ENCODE measurements at places on chromosomes 3 and 15. TPM values are rescaled to one million over a fixed set of nuclear protein-coding genes. Genes with fewer than 3 reads are reported as not detected.
A peak's percentile ranks its signal among the peaks of the same experiment; 100 is the strongest.

GRCh38 chr3:114206342-114206741 is 27.5 kb upstream of the DRD3 start:
- DNase-seq, result no peak

DNA sequence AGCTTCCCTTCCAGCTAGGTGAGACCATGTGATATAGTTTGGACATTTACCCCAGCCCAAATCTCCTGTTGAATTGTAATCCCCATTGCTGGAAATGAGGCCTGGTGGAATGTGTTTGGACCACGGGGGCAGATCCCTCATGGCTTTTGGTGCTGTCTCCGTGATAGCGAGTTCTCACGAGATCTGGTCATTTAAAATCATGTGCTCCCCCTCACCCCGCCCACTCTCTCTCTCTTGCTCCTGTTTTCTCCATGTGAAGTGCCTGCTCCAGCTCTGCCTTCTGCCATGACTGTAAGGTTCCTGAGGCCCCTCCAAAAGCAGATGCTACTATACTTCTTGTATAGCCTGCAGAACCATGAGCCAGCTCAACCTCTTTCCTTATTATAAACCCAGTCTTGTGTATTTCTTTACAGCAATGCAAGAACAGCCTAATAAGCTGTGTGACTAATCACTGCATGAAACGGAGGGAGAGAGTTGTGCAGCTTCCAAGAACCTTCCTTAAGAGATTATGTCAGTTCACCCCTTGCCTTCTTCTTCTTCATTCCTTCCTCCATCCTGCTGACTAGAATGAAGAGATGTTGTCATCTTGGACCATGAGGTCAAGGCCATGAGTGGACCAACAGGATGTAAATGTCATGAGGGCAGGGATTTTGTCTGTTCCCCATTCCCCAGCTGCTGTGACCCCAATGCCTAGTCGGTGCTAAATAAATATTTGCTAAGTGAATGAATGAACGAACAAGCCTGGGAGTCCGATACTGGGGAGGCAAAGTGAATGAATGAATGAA is 91.0 kb downstream of the CPN2 start:
- no peak for DNase-seq

DNA sequence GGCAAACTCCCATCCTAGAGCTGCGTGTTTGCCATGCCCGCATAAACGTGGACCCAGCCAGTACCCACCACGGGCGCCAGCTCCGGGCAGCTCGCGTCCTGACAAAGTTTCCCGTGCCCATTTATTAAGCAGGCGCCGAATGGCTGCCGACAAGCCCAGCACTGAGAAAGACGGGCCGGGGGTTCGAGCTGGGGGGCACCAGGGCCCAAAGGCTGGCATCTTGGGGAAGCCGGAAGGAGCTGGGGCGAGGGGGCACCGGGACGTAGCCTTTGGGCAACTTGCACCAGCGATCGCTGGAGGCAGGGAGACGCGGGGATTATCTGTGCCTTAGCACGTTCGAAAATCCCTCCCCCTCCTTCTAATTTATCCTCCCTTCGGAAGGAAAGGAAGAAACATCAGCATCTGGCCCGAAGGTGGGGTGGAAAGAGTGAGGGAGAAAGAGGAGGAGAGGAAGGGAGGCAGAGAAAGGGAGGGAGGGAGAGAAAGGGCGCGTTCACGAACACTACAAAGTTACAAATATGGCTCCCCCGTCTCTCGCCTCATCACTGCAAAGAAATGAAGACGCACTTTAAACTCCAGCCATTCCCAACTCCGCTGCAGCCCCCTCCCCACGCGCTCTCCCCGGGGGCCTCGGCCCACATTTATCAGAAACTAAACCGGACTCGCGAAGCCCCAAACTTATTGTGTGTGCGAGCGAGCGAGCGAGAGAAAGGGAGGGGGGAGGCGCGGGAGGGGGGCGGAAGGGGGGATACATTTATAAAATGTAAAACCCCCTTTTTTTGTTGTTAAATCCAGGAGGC is 1.0 kb downstream of the ANP32A start:
- DNase-seq, result peak; percentile 69

- DNase-seq, result peak; percentile 19
Measured at GRCh38 chr15:43204016-43204901, 16.6 kb downstream of the EPB42 start.

GRCh38 chr3:69255928-69256327 is 130.0 kb downstream of the FRMD4B start:
- no peak for DNase-seq

DNA sequence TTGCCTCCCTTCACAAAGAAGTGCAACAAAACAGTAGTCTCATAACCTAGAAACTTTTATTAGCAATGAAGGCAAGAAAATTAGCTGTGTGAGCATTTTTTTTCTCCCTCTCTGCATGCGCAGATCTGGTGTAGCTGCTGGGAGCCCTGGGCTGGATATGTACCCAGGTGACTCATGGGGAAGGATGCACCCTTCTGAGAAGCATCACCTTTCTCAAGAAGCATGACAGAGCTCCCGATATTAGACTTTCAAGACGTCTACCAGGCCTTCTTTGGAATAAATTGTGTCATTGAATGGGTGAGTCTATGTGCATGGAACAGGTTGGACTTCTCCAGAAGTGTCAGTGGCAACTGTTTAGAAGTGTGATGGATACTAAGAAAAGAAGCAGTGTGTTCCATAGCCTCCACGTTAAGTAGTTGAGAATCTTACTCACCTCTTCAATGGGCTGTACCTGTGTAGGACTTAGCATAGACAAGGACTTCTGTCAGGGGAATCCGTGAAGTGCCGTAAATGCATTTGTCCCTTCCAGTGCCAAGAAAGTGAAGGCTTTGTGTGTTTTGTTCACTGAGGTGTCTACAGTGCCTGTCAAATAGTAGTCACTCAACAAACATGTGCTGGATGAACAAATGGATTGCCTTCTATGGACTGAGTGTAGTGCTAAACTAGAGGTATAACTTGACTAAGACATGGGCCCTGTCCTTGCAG is 47.7 kb upstream of the RASGRP1 start:
- DNase-seq, result no peak

DNA sequence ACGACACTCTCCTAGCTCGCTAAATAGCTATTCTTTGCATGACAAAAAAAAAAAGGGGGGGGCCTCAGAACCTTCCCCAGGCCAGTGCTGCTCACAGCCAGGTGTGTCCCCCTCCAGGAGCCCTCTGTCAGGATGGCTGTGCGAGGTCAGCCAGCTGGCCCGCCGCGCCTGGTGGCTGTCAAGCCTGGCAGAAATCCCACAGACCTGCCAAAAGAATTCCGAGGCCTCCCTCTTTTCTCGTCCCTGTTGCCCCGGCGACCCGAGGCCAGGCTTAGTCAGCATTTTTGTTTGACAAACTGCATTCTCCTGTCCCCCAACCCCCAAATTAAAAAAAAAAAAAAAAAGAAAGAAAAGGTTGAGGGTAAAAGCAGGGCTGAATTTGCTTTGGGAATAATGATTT is 61.9 kb downstream of the TM4SF4 start:
- DNase-seq, result peak; percentile 59

DNA sequence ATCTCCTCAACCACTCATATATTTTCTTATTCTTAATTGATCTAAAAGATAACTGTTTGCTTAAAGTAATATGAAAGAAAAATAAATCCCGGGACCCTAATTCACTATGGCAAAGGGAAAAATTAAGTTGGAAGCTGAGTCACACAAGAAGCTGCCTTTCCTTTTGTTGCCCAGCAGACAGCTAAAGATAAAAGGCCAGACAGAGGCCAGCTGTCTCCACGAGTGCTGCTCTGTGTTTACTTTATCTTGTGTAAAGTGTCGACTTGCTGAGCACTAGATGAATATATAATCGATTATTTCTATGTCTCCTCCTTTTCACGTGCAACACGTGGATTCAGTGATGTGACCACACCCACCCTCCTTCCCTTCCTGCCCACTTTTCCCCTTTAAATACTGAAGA is 52.8 kb upstream of the NSMCE3 start:
- no peak for DNase-seq

GRCh38 chr3:72475258-72476138 is 372.7 kb downstream of the SHQ1 start:
- DNase-seq, result no peak

GRCh38 chr15:92385096-92385495 is 8.6 kb upstream of the ST8SIA2 start:
- DNase-seq, result no peak

DNA sequence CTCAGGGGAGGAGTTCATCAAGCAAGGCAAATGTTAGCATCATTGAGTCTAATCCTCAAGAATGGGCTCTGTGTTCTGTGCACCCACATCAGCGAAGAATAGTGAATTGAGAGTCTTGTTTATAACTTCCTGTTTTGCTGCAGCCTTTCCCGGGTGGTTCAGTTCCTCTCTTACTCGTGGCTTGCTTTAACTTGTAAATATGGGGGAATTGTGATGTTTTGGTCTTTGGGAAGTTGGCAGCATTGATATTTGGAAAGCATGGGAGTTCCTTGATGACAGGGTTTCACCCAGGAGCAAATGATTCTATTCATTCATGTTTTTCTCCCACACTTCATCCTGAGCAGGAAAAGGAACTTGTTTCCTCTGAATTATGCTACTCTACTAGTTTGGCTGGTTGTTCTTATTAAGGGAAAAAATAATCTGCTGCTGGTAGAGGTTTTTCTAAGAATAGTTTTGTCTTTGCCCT is 40.4 kb downstream of the GPD1L start:
- DNase-seq, result no peak

- DNase-seq, result no peak
Measured at GRCh38 chr15:52066842-52067544, 45.6 kb downstream of the BCL2L10 start.

DNA sequence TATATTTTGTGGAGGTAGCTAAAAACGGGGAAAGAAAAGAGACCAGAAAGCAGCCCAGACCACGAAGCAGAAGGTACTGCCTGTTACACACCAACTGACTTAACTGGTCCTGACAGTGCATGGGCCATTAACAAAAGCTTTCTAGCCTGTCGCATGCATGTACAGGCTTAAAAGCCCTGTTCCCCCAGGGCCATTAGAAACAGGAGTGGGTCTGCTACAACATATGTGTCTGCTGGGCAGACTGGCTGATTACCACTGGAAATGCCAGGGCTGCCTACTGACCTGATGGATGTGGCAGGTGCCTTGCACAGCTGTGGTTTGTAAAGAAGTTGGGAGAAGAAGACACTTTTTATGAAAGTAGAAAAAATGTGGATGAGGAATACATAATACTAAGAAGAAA is 137.4 kb downstream of the GAP43 start:
- DNase-seq, result no peak

DNA sequence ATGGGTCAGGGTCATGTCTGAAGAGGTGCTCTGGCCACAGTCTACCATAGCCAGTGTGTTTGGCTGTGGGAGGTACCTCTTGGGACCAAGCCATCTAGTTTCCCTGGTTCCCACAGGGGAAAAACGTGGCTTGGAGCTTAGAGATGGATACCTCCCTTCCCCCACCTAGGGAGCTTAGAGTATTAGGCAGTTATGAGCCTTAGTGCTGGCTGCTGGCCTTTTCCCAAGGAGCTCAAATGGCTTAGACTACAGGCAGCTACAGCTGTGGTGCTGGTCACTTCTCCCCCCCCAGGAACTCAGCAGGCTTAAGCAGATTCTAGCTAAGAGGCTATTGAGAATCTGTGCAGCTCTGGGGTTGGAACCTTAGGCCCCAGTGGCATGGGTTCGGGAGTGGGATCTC is 591.2 kb downstream of the NSUN3 start:
- DNase-seq, result no peak

DNA sequence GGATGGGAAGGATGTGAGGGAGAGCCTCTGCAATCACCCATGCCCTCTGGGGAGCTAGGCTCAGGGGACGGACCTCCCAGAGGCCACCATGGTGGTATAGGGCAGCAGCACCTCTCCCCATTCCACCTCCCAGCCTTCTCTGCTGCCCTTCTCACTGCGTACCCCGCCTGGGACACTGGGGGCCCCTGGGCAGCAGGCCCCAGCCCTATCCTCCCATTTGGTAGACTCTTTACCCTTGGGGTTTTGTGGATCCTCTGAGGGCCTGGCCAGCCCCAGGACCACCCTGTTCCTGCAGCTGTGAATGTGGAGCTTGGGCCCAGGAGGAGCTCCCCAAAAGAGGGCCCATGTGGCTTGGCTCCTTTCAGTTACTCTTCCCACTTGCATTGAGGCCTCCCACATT is 131.9 kb downstream of the DNAJB8 start:
- DNase-seq, result no peak

DNA sequence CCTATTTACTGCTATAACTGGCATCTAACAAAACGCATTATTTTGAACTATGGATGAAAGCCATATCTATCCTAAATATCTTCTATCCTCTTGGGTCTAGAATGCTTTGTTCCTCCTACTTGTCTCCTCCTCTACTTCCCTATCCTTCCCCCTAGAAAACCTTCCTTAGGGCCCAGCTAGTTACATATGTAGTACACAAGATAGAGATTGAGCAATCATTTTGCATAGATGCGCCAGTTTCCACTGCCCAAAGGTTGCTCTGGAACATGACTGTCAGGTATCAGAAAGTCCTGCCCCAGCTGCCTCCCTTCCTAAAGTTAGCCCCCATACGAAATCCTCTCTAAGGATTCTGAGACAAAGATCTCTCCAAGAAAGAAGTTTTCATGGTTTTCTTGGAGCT is 55.1 kb downstream of the GPR160 start:
- no peak for DNase-seq

DNA sequence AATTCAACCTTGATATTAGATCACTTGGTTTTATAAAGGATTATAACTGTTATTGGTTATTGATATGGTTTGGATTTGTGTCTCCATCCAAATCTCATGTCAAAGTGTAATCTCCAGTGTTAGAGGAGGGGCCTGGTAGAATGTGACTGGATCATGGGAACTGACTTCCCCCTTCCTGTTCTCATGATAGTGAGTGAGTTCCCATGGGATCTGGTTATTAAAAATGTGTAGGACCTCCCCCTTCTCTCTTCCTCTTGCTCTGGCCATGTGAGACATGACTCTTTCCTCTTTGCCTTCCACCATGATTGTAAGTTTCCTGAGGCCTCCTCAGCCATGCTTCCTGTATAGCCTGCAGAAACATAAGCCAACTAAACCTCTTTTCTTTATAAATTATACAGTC is 136.0 kb upstream of the UBE2E2 start:
- DNase-seq, result no peak

- DNase-seq, result no peak
Measured at GRCh38 chr15:62453981-62454380, 288.9 kb upstream of the C2CD4B start.

GAP43 gene
- not detected for total RNA-seq

PRICKLE2 gene
- total RNA-seq, result 0.25 TPM

SHF gene
- total RNA-seq, result 10.7 TPM

KY gene
- not detected for total RNA-seq

CP gene
- 93.2 TPM for total RNA-seq

OR5K2 gene
- not detected for total RNA-seq

SH2D7 gene
- total RNA-seq, result not detected

AGTR1 gene
- total RNA-seq, result not detected
